Panc1 (cell line): ENCODE measurements at places on chromosomes 11 and 22. TPM values are rescaled to one million over a fixed set of nuclear protein-coding genes. Genes with fewer than 3 reads are reported as not detected.

Gene LRP5
- total RNA-seq: 171 TPM

Gene FOLR1
- not detected for total RNA-seq

Gene DDX25
- 0.15 TPM for total RNA-seq

Gene NCR3LG1
- 8.6 TPM for total RNA-seq

Gene MAJIN
- not detected for total RNA-seq

Gene SEZ6L
- total RNA-seq: not detected

Gene CASP12
- not detected for total RNA-seq

Gene FAT3
- total RNA-seq: 0.33 TPM

- DNase-seq: no peak
Observed at GRCh38 chr11:36360826-36361415, 64.8 kb downstream of the PRR5L start.

- no peak for DNase-seq
Observed at GRCh38 chr22:20436768-20437612, 635 bp downstream of the SCARF2 start.

- no peak for DNase-seq
Observed at GRCh38 chr22:23837911-23838680, 710 bp downstream of the DERL3 start.

GRCh38 chr11:92801685-92802084, 167.8 kb upstream of the MTNR1B start:
- DNase-seq: no peak

DNA sequence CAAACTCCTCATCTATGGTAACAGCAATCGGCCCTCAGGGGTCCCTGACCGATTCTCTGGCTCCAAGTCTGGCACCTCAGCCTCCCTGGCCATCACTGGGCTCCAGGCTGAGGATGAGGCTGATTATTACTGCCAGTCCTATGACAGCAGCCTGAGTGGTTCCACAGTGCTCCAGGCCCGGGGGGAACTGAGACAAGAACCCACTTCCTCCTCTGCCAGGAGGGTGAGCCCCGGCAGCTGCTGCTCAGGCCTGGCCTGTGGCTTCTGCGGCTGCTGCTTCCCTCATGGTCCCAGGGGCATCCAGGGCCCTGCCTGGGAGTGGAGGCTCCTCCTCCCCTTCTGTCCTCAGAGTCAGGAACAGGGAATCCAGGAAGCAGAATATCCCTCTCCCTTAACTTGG, 98.4 kb downstream of the ZNF280B start:
- no peak for DNase-seq

DNA sequence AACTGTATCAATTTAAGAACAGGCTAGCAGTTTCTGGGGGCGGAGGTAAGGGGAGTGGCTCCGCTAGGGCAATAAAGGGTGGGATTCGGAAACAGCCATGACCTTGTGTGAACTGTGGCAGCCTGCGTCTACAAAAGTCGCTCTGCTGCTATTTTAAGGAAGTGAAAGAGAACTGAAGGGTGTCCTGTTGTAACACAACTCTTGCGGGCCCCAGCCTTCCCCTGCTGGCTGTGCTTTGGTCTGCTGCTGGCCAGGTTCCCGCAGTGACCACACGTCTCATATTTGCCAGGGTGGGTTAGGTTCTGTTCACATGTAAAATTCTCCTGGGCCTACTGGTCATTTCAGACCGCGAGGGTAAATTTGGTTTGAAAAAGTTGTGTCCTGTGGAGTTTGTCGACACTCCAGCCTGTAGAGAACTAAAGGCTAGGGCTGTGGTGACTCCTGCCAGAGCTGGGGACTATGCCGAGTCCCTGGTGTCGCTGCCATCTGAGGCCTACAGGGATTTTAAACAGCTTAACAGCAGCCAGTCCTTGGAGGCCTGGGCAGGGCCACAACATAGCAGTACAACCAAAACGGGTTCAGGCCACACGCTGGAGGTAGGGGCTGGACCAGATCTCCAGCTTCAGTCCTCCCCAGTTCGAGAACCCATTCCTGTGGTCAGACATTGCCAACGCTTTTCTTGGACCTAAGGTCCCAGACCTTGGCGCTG, 1.1 kb upstream of the PPFIBP2 start:
- DNase-seq: no peak

DNA sequence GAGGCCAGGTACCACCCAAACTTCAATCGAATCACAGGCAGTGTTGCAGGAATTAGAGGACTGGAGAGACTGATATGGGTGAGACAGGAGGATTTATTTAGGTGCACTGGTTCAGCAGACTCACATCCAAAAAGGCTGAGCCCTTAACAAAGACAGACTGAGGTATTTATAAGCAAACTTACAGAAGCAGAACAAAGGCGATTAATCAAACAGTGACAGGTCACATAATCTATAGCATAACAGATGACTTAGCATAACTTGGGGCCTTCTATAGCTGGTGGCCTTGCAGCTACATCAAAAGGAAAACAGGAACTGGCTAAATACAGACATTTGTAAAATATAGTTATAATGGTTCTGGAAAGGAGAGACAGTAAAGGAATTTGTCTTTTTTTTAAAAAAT, 2.1 kb downstream of the APOBEC3B start:
- DNase-seq: no peak

DNA sequence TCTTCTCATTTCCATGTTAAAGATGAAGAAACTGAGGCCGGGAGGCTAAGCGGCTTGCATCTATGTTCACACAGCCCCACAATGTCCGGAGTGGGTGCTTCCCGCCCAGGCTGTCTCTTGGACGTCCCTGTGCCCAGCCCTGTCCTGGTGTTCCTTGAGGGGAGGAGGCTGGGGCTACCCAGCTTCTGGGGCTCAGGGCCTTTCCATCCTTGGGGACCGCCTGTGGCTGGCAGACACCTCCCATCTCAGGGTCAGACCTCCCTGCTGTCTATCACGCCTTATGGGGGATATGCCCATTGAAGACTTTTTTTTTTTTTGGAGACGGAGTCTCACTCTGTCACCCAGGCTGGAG, 95.5 kb downstream of the WNT7B start:
- DNase-seq: no peak

DNA sequence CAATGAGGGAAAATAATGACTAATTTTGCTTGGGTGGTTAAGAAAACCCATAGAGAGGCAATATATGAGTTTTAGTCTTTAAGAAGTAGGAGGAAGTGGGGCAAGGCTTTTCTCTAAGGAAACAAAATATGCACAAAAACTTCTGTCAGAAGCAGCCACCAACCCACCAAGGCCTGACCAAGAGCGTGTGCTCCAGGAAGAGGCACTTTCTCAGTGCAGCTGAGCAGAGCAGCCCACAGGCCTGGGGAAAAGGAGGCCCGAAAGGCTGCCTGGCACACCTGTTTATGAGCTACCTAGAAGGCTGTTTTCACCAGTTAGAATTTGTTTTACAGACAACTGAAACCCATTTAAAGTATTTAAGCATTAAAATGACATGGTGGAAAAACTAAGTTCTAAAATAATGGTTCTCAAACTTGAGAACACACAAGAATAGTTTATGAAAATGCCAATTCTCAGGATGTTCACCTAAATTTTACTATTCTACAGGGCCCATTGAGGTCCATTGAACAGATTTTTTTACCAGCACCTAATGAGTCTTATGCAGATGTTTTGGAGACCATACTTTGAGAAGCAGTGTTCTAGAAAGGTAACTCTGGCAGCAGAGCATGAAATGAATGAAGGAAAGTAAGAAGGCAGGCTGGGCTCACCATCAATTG, 160.5 kb upstream of the DDI1 start:
- no peak for DNase-seq

DNA sequence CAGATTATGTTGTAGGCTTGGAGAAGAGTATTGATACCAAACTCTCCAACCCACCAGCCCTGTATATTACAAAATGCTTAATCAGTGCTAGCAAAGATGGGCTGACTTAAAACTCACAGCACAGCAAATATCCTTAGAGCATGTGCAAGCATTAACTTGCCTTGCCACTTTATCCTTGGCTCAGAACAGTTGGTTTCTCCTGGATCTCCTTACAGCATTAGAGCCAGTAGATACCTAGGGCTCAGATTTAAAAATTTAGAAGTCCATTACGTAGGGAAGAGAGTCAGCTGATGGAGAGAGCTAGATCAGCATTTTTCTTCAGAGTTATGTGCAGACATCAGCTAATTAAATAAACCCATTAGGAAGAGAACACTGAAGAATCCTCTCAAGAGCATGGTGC, 198.5 kb upstream of the ZBED5 start:
- DNase-seq: no peak

- DNase-seq: no peak
Observed at GRCh38 chr11:66745356-66746235, 16.6 kb upstream of the SPTBN2 start.

DNA sequence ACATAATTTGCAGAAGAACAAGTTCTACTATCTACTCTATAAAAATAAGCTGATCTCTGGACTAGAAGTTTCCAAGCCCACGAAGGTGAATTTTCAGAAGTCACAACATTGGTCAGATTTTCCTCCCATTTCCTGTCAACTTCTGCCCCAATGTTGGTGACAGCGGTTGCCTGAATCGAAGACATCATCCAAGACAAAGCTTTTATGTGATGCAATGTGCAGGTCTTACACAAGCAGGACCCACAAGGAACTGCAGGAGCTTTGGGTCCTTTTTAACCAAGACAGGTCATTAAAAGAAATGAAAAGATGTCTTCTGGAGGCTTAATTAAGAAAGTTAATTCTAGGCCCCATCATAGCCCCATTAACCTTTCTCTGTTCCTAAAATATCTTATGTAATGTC, 125.6 kb upstream of the BLID start:
- DNase-seq: no peak

DNA sequence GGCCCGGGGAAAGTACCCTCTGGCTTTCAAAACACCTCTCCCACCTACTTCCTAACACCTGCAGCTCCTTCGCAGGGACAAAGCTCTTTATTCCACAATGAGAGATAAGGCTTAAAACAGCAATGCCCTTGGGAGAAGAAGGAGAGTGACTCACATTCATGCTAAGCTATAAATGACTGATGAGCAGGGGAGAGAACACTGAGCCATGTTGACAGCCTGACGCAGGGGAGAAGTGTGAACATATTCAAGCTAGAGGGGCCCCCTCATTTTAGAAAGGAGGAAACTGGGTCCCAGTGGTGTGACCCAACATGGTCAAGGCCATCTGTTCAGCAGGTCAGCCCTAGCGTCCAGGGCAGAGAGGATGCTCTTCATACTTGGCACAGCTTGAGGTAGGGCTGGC, 171.8 kb downstream of the DSCAML1 start:
- DNase-seq: no peak

GRCh38 chr11:76662656-76663485, 7.7 kb downstream of the LRRC32 start:
- no peak for DNase-seq

GRCh38 chr11:12100841-12101242, 9.5 kb upstream of the MICAL2 start:
- DNase-seq: no peak

- DNase-seq: no peak
Observed at GRCh38 chr11:134737563-134738510, 325.8 kb upstream of the B3GAT1 start.

- DNase-seq: no peak
Observed at GRCh38 chr22:38104084-38104483, 6.4 kb downstream of the BAIAP2L2 start.

GRCh38 chr11:69409812-69410645, 71.4 kb upstream of the LINC01488 start:
- DNase-seq: no peak

DNA sequence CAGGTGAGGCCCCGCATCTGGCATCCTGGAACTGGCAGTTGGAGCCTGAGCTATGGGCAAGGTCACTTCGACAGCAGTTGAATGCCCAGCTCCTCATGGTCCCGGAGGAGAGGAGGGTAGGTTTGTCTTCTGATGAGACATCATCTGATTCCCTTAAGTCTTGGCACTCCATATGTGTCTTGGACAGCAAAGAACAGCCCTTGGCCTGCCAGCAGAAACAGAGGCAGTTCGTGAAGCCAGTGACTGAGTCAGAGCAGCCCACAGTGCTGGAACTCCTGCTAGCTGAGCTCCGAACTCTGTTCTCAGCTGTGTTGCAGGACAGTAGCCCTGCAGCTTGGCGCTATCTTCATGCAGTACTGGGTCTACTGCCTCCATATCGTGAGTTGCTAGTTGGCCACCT, 1.0 kb downstream of the DNHD1 start:
- no peak for DNase-seq

GRCh38 chr22:50186181-50186714, 535 bp downstream of the TRABD start:
- DNase-seq: no peak

DNA sequence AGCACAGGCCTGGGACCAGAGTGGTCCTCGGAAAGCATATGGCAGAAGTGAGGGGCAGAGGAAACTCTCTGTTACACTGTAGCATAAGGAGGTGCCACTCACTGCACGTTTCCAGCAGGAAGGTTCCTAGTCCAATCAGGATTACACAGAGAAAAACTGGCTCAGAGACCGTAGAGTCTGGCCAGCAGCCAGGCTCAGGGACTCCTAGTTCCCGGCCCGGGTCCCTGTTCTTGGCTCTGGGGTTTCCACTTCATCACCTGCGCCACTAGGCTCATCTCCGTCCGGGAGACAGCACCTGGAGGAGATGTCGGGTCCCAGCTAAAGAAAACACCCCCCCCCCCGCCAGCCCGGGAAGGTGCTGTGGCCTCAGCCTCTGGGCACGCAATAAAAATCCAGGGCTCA, 1.1 kb downstream of the TTLL12 start:
- no peak for DNase-seq

GRCh38 chr11:100927579-100927978, 202.0 kb downstream of the PGR start:
- no peak for DNase-seq

- no peak for DNase-seq
Observed at GRCh38 chr11:1302041-1302460, 7.4 kb downstream of the TOLLIP start.

DNA sequence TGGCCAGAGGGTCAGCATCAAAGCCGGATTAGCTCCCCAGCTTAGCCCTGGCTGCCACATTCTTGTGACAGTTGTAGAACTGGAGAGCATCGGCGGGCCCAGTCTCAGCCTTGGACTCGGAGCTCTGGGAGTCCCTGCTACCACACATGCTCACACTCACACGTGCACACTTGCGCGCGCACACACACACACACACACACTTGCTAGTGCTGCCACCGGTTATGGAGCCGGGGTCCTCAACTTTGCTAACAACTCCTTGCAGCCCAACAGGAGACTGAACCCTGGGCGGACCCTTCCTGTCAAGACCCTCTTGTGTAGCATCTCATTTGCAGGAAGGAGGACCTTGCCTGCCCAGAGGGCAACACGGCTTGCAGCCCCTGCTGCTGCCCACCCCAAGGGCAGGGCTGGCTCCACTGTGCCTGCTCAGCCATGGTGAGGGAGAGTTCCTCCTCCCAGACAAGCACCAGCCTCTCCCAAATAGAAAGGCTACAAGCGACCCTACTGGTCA, 107.6 kb downstream of the WNT7B start:
- no peak for DNase-seq

DNA sequence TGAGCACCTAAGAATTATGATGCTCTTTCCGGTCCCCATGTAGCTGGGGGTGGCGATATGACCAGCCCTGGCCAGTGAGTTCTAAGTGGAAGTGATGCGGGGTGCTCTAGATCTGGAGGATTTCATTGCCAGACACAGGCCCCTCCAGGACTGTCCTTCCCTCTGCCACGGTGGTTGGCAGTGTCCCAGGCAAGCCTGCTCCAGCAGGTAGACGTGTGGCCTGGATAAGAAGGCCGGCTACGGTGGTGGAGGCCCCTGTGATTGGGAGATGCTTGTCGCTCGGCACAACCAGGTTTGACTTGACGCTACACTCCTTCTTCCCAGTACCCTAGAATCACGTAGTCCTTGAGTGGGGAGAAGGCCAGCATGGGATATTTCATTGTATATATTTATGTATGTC, 9.1 kb upstream of the ARHGAP8 start:
- DNase-seq: no peak

GRCh38 chr11:73162196-73162740, 20.1 kb upstream of the FCHSD2 start:
- DNase-seq: no peak

GRCh38 chr22:31337178-31337577, 9.0 kb downstream of the PATZ1 start:
- no peak for DNase-seq
